Activated CD8-positive, alpha-beta memory T cell treated with anti-CD3 and anti-CD28 coated beads for 1 hour (primary cell): ENCODE measurements at places on chromosomes 2 and 18.

DNA sequence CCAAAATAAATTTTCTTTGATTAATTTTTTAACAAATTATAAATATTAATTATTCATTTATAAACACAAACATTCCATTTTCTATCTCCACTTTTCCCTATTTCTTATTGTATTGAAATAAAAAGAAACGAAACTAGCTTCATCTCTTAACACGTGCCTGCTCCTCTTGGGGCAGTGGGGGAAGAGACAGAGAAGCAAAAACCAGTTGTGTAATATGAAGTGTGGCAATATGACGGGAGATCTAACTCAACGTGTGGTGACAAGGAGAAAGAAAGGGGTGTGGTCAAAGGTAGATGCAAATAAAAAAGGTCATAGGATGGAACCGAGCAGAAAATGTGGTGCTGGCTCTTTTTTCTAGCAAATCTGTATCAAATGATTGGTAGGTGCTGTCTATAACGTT lies 106.9 kb upstream of the SLC8A1 start:
- no peak for DNase-seq

GRCh38 chr2:149994057-149994728 lies 406.6 kb upstream of the MMADHC start:
- no peak for DNase-seq

DNA sequence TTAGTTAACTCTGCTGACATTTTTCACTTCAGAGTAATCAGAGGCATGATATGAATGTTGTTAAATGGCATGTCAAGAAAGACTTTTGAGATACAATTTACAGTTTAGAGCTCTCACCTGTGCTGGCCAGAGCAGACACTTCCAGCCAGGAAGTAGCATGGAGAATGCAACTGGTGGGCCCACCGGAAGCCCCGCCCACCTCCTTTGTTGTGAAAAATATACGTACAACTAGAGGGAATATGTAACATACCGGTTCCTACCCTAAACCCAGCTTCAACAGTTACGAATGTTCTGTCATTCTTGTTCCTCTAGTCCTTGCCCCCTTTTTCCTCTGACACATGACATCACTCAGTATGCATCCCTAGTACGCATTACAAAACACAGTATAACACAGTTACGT lies 70.2 kb upstream of the ITM2C start:
- no peak for DNase-seq

GRCh38 chr18:45202061-45202460 lies 413.2 kb upstream of the SLC14A2 start:
- no peak for DNase-seq

- no peak for DNase-seq
Observed at GRCh38 chr2:149004836-149005235, 33.7 kb upstream of the LYPD6B start.

GRCh38 chr18:37246779-37247340 lies 318.7 kb downstream of the CELF4 start:
- no peak for DNase-seq

DNA sequence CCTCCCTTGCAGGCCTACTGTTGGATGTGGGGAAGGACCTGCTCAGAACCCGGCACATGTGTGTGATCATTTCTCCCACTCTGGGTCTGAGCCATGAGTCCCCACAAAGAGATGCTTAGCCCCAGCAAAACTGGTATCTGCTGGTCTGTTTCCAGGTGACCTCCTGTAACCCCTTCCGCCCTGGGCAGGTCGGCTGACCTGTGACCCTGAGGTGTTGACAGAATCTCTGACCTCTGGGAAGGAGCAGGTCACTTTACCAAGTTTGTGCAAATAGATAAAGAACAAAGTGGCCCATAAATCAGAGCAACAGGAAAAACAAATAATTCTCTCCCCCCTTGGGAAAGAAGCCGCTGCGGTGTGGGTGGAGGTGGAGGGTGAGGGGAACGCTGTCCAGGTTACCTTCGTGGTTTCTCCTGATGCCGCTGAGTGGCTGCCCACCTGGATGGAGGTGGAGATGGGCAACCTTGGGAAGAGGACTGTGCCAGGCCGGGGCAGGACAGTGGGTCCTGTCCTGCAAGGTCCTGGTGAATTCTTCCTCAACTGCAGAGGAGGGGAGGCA lies 174.0 kb upstream of the MYCN start:
- no peak for DNase-seq

DNA sequence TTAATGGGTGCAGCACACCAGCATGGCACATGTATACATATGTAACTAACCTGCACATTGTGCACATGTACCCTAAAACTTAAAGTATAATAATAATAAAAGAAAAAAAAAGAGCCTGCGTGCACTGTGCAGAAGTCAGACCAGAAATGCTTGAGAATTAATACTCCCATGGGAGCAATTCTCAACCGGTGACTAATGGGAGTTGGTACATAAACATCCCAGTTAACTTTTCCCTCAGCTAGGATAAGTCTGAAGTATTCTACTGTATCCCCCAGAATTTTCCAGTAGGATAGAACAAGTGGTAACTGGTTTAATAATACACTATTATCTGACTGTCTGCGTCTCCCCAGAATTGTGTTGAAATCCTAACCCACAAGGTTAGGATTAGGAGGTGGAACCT lies 113.6 kb upstream of the COL5A2 start:
- DNase-seq = no peak
